NCI-H1048 (cell line): ENCODE measurements at places on chromosomes 13 and 19.

DNA sequence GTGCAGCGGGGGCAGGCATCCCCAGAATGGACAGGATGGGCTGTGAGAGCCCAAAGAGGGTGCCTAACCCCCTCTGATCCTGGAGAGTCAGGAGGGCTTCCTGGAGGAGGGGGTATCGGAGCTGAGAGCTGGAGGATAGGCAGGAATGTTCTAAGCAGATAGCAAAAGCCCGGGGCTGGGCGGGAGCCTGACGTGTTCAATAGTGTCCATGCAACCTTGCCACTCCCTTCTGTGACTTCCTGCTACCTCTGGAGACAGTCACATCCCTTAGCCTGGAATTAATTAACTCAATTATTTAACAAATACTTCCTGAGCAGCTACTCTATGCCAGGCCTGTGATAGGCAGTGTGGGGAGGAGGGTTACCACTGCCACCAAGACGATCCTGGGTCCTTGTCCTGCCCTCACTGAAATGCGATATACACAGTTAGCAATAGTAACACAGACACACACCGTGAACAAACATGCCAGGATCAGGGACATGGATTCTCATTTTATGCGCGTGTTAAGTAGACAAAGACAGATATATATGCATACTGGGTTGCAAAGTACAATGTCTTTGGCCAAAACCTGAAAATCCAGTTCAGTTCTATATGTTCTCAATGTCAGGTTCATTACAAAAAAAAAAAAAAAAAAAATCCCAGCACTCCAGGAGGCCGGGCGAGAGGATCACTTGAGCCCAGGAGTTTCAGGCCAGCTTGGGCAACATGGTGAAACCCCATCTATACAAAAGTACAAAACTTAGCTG, 10.7 kb downstream of the AP2S1 start:
- DNase-seq, result no peak

GRCh38 chr19:4717966-4718701, 5.5 kb downstream of the DPP9 start:
- no peak for DNase-seq

DNA sequence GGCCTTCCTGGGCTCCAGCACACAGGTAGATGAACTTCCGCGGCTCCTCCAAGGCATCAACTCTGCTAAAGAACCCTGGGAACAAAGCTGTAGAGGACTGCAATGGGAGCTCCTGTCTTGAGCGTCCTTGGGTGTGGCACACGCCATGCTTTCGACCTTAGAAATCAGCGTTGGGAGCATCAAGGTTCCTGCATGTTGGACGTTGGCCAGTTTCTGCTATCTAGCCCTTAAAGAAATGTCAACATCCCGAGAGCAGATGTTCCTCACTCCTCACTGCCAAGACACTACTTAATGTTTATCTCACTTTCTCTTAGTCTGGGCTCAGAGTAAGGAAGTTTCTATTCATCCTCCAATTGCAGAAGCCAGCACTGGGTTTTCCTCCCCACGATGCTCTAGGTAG, 70.6 kb upstream of the MEDAG start:
- DNase-seq, result no peak

DNA sequence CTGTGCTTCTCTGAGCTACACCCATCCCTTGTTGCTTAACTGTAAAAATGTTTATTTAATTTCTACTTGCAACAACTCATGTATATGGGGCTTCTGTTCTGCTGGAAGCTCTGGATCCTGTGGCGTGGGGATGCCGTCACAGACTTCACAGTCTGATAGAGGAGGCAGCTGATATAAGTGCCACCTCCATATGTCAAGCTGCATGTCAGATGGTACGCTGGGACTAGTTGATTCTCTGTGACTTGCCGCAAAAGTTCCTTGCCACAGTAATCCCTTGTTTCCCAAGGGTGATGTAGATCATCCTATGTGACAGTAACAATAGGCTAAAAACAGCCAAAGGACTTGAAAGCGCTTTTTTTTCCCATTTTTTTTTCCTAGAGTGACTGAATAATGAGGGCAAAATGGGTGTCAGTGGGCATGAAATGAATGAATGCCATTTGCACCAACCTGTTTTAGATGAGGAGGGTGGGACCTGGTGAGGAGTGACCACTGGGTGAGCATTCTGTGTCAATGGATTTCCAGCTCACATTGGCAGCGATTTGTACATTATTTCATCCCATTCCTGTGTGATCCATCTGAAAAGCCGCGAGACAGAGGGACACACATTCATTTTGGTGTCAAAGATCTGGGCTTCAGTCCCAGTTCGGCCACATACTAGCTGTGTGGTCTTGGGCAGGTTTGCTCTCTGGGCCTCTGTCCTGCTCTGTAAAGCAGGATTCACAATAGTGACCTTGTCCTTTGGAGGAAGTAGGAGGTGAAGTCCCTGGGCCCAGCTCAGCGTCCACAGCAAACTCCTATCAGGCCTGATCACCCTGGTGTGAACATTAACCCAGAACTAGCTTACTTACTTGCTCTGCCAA, 88.9 kb upstream of the RNF113B start:
- DNase-seq, result no peak

DNA sequence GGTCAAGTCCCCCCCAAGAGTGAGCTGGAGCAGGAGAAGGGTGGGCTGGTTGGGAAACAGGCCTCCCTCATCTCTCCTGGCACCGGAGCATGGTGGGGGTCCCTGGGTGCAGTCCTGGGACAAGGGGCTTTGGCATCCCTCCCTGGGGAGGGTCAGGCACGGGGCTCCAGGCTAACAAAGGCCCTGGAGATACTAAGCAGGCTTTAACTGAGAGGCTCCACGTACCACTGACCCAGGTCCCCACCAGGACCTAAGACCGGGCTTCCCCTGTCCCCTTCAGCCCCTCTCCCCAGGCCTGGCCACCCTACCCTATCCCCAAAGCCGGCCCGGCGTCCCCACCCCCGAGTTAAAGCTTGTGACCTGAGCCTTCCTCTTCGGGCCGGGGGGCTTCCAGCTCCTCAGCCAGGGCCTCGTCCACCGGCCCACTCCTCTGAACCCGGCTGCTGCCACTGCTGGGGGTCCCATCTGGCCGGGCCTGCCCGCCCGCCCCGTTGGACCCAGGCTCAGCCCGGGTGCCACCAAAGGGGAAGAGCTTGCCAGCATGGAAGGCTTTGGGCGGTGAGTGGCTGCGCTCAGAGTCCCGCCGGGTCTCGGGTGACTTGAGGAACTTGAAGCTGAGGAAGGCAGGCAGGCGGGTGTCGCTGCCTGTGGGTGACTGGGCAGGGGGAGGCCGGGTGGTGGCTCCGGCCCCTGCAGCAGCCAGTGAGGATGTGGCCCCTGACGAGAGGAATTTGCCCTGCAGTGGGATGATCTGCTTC, 10.1 kb downstream of the ANO8 start:
- DNase-seq, result no peak

DNA sequence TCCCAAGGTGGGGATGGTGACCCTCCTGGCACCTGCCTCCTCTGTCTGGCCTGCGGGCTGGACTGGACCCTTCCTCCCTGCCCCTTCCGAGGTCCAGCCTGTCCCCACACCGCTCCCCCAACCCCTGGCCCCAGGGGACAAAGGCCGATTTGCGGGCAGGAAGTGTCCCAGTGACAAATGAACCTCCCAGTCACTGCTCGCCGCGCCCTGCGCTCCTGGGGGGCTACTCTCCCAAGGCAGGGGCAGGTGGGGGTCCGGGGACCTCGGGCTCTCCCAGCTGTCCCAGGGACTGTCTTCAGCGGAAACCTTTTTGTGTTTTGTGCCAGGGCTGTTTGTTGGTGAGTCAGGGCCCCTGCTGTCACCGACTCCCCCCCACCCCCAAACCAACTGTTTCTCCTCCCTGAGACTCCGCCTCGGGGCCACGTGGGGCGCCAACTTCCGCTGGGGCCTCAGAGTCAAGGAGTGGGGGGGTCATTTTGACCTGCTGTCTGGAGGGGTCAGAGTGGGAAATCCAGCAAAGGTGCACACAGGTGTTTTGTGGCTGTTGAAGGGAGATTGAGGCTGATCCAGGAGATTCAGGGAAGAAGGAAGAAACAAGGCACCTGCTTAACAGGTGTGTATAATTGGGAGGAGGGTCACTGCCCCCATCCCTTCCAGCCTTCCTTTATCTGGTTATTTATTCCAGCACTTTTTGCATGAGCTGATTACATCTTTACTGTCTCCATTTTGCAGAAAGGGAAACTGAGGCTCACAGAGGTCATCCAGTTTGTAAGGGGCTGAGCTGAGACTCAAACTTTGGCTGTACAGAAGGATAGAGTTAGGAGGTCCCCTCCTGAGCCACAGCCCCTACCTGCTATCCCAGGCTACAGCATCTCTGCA, 831 bp downstream of the PGPEP1 start:
- DNase-seq, result no peak

DNA sequence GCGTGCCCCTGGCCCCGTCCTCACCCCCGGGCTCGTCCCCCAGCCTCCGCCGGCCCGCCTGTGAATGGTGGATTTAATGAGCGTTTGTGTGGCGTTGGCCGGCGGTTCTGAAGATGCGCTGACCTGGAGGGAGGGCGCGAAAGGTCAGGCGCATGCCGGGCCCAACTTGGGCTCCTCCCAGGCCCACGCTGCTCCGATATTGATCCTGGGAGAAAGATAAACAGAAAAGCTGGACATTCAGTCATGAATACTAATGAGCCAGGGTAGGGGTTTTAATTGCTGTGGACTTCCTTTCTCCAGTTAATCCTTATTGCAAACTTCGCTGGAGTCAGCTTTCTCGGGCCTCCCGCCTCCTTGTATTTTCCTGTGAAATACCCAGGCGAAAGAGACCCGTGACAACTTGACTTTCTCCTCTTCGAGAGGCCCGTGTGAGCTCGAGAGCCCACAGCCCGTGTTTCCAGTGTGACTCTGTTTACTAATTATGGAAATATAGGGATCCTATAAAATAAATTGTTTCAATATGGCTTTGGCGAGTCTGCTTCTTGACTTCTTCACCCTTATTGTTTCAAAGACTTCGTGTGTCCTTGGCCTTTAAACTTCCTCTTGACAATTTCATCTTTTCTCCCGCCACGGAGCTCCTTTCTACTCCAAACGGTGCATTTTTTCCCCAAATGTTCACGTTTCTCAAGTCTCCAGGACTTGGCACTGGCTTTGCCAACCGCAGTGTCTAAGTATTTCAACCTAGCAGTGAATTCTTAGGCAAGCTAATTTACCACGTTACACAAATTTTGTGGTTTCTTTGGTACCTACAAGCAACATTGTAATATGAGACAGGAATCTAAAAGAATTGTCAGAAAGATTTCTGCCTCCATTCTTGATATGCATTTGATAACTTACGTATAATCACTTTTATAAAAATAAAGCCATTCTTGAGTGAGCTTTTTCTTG, 10.5 kb downstream of the ZIC2 start:
- no peak for DNase-seq

DNA sequence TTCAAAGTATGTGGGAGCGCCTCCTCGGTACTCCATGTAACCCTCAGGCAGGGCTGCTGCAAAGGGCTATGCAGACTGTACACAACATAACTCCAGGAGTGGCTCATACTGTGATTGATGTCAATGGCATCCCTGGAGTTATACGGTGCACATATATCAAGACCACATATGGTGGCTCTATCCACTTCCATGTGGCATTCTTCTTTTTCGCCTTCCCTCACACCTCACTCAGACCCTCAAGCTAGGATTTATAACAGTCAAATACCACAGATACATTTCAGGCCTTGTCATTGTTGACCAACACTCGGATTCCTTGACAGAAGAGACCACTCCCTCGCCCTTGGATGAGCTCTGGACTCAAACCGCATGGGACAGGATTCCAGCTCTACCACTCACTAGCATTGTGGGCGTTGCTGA, 11.3 kb upstream of the UBL3 start:
- DNase-seq, result no peak

DNA sequence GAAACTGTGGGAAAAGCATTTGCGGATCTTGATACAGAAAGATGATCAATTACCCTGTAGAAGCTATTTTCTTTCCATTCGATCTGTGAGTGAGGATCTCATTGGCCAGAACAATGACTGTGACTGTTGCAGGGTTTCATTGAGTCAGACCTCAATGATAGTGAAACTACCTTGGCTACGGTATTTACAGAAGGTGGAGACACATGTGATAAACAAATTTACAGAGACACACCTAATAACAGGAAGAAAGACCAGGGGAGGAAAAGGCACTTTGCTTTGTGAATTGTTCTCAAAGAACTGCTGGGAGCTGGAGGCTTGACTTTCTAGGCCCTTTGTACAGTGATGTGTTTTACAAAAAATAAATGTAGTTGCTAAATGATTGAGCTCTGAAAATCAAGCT, 19.9 kb upstream of the ARGLU1 start:
- no peak for DNase-seq

- no peak for DNase-seq
These were observed 12.6 kb downstream of the FBXO46 start for GRCh38 chr19:45717983-45718650.

DNA sequence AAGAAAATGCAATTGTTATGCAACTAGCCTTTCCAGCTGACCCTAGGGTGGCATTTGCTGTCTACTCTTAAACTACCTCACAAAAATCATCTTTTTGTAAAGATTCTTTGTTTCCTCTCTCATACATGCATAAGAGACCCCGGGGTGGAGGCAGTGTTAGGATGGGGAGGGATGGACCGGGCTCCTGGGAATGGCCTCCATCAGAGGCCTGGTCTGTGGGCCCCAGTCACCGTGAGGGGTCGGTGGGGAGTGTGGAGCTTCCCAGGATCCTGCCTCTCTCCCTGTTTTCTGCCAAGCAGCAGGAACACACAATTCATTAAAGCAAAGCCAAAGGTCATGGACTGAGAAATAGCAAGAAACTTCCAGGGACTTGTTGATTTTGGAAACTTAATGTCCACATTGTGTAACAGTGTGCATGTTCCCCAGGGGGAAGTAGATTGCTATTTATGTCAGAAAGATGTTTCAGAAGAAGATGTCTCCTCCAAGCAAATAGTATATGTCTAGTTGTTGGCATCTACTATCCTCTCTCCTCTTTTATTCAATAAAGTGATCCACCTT, 241.4 kb downstream of the ENOX1 start:
- no peak for DNase-seq

GRCh38 chr13:38819053-38819452, 132.2 kb downstream of the FREM2 start:
- DNase-seq, result no peak

- DNase-seq, result no peak
These were observed 5.8 kb upstream of the TMC4 start for GRCh38 chr19:54178581-54179261.

DNA sequence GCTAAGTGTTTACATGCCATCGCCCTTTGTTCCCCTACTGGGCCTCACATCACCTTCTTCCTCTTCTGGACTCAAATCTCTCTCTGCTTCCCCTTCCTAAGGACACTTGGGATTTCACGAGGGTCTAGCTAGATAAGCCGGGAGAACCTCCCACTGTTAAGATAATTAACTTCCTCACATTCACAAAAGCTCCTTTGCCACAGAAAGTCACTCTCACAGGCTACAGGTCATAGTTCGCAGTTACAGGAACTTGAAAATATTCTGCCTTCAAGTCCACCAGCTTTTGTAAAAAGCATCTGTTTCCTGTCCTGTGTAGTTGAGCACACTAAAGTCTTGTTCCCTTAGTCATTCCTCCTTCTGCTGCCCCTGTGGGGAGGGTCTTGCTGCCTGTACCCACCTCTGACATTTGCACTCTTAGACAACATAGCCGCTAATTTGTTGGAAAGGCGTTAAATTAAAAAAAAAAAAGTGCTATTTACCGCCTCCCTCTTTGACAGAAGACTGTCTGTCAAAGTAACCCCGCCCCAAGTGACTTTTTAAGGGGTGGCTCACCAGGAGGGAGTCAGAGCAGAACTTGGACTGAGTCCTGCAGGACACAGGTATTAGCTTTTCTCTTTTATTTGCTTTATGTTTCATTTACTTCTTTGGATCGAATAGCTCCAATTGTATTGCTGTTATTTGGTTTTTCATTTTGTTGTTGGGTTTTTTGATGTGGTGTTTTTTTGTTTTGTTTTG, 26.8 kb upstream of the CEACAM21 start:
- DNase-seq, result no peak
